Fibroblast of the aortic adventitia (primary cell): ENCODE measurements at places on chromosomes 5 and 9. TPM values are rescaled to one million over a fixed set of nuclear protein-coding genes. Genes with fewer than 3 reads are reported as not detected.
A peak's percentile ranks its signal among the peaks of the same experiment; 100 is the strongest.

- DNase-seq = peak; percentile 73
These were observed 4.9 kb upstream of the ROR2 start for GRCh38 chr9:91954841-91955471.

Gene FAM151B
- total RNA-seq = 6.8 and 11.2 TPM in 2 replicates

DNA sequence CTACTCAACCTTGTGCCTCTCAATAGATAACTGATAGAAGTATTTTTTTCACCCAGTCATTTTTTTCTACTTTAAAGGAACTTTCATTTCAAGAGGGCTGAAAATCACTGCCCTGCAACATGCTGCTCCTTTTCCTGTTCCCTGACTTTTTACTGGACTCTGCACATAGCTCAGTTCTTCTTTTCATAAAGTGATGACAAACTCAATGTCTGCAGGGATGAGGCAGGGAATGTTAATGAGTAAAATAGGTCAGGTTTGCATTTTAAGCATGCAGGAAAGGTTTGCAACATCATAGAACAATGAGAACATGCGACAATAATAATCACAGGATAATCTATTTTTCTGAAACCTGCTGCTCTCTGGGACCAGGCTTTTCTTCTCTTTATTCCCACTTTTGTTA is 172.2 kb upstream of the SGCD start:
- no peak for DNase-seq

Gene KCNIP1
- total RNA-seq = not detected in 2 replicates

DNA sequence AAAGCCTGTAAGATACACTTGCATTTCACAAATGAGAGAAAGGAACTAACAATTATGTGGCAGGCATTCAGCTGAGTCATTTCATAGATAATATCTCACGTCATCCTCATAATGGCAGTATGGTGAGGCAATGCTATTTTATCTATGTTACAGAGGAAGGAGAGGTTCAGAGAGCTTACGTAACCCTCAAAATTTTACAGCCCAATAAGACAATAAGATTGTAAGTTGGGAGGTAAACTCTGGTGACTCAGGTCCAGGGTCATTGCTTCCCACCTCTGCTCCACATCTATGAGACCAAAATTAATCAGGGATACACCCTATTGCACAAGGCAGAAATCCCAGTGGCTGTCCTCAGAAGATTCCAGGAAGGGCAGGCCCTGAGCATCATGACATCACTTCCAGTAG is 309.7 kb downstream of the NSG2 start:
- peak; percentile 96 for DNase-seq

Gene MED10
- 17.5 and 26.7 TPM in 2 replicates for total RNA-seq

Gene KCNN2
- total RNA-seq = not detected in 2 replicates

- DNase-seq = peak; percentile 85
These were observed 12.7 kb upstream of the CD180 start for GRCh38 chr5:67209141-67209771.

DNA sequence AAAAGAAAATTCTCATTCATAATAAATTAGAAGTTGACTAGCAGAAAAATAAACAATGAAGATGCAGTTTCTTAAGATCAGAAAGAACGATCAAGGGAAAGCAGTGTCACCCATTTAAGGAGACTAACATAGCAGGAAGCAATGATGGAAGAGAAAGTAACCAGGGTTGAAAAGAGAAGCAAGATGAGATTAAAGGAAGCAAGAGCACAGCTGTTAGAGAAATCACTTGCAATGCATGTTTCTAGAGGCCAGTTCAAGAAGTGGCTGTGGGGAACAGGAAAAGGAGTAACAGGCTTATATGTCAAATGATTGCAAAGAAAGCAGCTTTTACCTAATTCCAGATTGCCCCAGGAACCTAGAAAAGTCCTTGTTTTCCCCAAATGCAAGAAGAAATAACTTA is 46.8 kb upstream of the SLC1A1 start:
- DNase-seq = no peak

Gene FREM1
- 0.45 and 0.49 TPM in 2 replicates for total RNA-seq

Gene ARHGEF39
- 3.9 TPM in 1 of 2 replicates, not detected in the other for total RNA-seq

GRCh38 chr5:85357309-85357708 is 972.6 kb upstream of the EDIL3 start:
- DNase-seq = no peak

Gene PRR16
- 4.4 and 22.1 TPM in 2 replicates for total RNA-seq

Gene FBP1
- not detected in 2 replicates for total RNA-seq

- peak; percentile 61 for DNase-seq
These were observed 1.7 kb upstream of the ALDH1A1 start for GRCh38 chr9:72954431-72955125.

- no peak for DNase-seq
These were observed 73.1 kb downstream of the COL15A1 start for GRCh38 chr9:99016681-99017387.

DNA sequence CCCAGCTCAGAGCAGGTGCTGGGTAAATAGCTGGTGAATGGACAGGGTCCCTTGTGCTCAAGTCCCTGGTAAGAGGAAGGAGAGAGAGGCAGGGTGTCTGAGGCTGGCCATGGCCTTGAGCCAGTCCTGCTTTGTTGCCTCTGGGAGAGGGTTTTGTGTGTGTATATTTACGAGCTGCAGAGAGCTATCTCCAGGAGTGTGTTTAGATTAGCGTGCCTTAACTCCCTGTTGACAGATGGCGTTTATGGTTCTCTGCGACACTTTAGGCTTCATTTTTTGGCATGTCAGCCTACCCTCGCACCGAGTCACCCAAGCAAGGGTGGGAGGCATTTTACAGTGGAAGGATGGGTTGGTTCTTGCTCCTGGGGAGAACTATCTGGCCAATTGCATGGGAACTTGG is 22.2 kb downstream of the HMCN2 start:
- DNase-seq = no peak

- DNase-seq = peak; percentile 91
These were observed 3.2 kb downstream of the RBM18 start for GRCh38 chr9:122261469-122261881.

Gene NKD2
- 0.81 TPM in 1 of 2 replicates, not detected in the other for total RNA-seq

DNA sequence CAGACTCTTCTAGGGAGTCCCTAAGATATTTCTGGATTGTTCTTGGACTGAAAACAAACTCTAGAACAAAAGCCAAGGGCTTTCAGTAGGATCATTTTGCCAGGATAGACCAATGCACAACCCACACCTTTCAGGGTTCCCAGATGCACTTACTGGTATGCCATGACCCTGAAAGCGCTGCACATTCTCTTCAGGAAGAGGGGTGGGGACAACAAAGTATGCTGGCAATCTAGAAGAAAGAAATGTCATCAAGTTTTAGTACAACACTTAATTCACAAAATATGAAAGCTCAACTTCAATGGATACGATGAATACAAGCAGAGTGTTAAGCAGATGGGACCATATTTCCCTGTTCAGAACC is 57.2 kb downstream of the MTMR12 start:
- DNase-seq = no peak

- DNase-seq = peak; percentile 39
These were observed 52.1 kb downstream of the PPARGC1B start for GRCh38 chr5:149782018-149782894.

Gene LURAP1L
- 47.5 and 48.2 TPM in 2 replicates for total RNA-seq

GRCh38 chr5:143968071-143968878 is 156.3 kb downstream of the HMHB1 start:
- peak; percentile 87 for DNase-seq

Gene QSOX2
- total RNA-seq = 7.1 and 9.2 TPM in 2 replicates

Gene POLK
- total RNA-seq = 27.9 and 54.2 TPM in 2 replicates

GRCh38 chr5:103860327-103860726 is 297.7 kb upstream of the NUDT12 start:
- no peak for DNase-seq

Gene GCNT4
- total RNA-seq = 2.5 and 9.3 TPM in 2 replicates

- no peak for DNase-seq
These were observed 23.4 kb downstream of the PAEP start for GRCh38 chr9:135584934-135585333.

DNA sequence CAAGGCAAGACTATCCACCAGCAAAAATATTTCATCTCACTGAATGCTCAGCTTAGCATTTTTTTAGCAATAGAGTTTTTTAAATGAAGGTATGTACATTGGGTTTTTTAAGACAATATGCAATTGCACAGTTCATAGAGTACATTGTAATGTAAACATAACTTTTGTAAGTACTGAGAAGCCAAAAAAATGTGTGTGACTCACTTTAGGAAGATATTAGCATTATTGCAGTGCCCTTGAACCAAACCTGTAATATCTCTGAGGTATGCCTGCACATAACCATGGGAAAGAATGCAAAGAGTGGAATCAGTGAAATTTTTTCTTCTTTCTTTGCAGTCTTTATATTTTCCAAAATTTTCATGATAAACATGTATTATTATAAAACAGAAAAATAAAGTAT is 1533.3 kb upstream of the WWC1 start:
- no peak for DNase-seq

DNA sequence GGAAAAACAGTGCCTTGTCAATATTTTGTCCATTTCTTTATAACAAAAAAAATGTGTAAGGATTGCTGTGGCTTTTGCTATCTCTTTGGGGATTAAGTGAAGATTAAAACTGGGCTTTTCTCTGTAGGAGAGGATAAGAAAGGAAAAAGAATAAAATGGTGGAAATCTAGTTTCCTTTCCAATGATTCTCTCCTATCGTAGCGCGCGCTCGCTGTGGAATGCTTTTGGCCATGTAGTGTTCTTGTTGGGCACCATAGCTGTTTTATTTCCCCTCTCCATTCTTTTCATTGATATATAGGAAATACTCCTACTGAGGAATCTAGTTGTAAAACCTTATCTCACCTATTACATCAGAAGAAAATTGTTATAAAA is 1.5 kb downstream of the STXBP1 start:
- DNase-seq = peak; percentile 20

Gene ADAMTSL1
- total RNA-seq = 41.8 and 179 TPM in 2 replicates

GRCh38 chr5:95615164-95615467 is 4.8 kb upstream of the GPR150 start:
- no peak for DNase-seq

GRCh38 chr9:91443994-91444392 is 20.4 kb upstream of the NFIL3 start:
- no peak for DNase-seq

Gene PCDHGA5
- total RNA-seq = 1.7 and 3.5 TPM in 2 replicates
